ENCODE measurements at places on chromosomes 12 and 14.

- peak; percentile 92 for DNase-seq
These were observed at the start of gene RAPGEF3 for GRCh38 chr12:47758834-47759690. Gene RAPGEF3, minus strand, starts transcription at chr12:47758880. Its CDS starts 324 bp downstream, at chr12:47758556.

DNA sequence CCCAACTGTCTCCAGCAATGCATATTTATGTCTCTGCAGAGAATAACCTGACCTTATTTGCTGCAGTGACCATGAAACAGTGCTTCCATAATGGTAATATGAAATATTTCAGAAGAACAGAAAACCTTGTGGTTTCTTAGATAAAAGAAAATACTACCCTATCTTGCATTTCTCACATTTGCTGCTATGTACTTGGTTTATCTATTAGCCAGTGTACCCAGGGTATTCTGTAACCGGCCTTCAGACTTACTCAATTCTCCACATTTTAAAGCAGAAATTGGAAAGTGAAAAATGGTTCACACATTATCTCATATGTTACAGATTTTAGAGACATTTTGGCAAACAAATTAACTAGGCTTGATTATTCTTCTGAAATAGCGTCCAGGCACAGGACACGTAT is 57.9 kb upstream of the CCDC91 start:
- no peak for DNase-seq

DNA sequence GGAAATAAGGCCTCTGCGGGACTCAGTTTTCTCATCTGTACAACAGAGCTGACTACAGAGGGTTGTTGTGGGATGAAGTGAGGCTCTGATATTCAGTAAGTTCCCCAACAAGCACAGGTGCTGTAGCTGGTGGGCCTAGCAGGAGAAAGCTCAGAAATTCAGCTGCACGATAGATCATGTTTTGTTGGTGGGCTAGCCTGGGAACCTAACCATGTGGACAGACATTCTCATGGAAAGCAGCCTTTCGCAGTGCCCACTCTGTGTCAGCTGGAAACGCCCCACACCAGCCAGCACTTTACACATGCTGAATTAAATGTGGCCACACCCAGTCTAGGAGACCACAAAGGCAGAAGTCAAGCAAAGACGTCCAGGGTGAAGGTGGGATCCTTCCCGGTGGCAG is 16.1 kb downstream of the PITPNM2 start:
- DNase-seq = no peak

GRCh38 chr12:108614639-108615038 is 16.8 kb upstream of the TMEM119 start:
- DNase-seq = no peak

DNA sequence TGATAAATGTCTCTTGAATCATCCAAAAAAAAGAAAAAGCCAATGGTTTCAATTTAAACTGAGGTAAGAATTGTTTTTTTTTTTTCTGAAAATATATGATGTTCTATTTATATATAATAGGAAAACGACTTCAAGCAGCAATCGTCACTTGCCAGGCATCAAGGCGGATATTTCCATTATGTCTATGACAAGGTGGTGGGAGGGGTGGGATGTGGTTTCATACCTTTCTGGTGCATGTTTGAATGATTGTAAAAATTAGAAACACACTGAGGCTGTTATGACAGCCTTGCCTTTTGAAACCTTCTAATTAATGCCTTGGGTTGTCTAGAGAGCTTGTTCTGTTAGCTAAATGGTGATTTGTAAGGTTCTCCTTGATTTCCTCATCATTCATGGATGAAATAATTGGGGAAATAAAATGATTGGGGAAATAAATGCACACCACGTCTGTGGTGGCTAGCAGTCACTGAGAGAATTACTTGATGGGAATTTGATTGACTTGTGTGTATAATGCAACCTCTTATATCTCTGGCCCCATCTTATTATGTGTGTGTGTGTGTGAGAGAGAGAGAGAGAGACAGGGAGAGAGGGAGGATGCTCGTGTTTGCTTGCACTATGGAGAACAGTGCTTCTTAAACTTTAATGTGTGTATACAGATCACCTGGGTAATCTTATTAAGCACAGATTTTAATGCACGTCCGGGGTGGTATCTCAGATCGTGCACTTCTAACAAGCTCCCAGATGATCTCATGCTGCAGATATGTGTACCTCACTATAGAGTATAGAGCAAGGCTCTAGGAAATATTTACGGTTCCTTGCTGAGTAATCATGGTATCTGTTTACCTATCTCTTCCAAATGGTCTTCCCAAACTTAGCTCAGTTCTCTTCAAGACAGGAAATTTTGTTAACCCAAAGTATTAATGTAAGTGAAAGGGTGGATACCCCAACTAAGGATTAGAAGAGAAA is 502.6 kb downstream of the DIO2 start:
- DNase-seq = no peak

GRCh38 chr12:59088673-59089072 is 168.4 kb upstream of the LRIG3 start:
- DNase-seq = no peak

DNA sequence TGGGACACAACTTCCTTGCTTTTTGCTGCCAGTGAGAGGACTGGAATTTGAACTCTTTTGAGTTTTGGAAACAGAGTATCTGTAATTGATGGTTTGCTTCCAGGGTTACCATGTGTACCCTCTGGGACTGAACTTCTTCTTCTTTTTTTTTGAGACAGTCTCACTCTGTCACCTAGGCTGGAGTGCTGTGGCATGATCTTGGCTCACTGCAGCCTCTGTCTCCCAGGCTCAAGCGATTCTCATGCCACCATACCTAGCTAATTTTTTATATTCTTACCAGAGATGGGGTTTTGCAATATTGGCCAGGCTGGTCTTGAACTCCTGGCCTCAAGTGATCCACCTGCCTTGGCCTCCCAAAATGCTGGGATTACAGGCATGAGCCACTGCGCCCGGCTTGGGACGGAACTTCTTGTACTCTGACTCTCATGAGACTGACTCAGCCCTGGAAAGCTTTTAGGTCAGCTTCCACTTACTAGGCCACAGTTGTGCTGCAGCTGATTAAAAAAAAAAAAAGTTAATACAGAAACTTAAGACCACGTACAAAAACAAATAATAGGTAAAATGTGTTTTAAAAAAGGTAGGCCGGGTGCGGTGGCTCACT is 15.8 kb downstream of the SEL1L start:
- no peak for DNase-seq

GRCh38 chr12:5043589-5044419 is at the start of gene KCNA5:
Gene KCNA5, plus strand, starts transcription at chr12:5043879. Its CDS starts 269 bp downstream, at chr12:5044148.
- peak; percentile 26 for DNase-seq

DNA sequence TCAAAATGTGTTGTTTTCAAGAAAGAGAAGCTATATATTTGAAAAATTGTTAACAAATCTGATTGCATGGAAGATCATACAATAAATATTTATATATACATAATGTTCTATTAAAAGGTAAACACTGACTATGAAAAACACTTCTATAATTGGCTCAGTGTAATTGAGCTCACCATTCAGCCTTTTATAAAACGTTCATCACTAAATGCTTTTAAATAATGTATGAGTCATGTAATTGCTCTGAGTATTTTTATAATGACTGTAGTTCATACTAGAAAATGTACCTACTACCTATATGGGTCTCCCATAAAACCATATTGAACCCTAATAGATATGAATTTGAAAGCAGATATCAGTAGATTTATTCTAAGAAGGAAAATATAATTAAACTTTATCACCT is 240.4 kb upstream of the MGAT4C start:
- DNase-seq = no peak

- no peak for DNase-seq
These were observed 86.7 kb downstream of the LRP6 start for GRCh38 chr12:12180136-12180535.
